LoVo (cell line): ENCODE measurements at places on chromosomes 4 and X.
A peak's percentile ranks its signal among the peaks of the same experiment; 100 is the strongest.

GRCh38 chr4:73872316-73873108, 3.3 kb downstream of the CXCL1 start:
- DNase-seq = no peak

- no peak for DNase-seq
These were observed 54.4 kb downstream of the PHKA1 start for GRCh38 chrX:72659723-72660122.

DNA sequence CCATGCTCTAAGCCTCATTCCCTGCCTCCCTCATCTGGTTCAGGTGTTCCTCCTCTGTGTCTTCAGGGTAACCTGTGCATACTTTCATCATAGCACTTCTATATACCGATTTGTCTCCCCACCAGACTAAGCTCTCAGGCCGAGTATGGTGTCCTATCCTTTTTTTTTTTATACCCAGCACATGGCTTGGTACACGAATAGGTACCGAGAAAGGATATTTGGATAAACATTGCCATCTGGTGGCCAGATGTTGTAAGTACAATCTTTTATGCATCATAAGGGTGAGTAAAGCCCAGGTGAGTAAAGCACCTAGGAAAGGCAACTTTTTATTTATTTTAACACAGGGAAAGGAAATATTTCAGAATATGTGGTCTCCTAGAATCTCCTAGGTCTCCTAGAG, 68.4 kb downstream of the MID2 start:
- DNase-seq = peak; percentile 36

- no peak for DNase-seq
These were observed 10.1 kb upstream of the SH3TC1 start for GRCh38 chr4:8188743-8189550.

DNA sequence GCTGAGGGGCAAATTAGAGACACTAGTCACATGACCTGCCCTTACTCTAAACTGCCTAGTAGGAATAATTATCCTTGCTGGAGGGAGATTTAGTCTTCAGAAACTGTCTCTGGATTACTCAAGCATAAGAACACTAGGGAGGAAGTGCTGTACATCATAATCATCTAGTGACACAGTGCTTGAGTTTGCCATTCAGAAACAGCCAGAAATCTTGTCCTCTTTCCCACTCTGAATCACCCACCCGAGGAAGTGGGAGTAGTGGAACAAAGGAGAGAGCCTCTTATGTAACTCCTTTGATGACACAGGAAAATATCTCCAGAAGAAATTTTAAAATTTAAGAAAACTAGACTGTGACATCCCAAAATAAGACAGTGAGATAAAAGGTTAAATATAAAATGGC, 69.3 kb upstream of the PCDH19 start:
- no peak for DNase-seq

DNA sequence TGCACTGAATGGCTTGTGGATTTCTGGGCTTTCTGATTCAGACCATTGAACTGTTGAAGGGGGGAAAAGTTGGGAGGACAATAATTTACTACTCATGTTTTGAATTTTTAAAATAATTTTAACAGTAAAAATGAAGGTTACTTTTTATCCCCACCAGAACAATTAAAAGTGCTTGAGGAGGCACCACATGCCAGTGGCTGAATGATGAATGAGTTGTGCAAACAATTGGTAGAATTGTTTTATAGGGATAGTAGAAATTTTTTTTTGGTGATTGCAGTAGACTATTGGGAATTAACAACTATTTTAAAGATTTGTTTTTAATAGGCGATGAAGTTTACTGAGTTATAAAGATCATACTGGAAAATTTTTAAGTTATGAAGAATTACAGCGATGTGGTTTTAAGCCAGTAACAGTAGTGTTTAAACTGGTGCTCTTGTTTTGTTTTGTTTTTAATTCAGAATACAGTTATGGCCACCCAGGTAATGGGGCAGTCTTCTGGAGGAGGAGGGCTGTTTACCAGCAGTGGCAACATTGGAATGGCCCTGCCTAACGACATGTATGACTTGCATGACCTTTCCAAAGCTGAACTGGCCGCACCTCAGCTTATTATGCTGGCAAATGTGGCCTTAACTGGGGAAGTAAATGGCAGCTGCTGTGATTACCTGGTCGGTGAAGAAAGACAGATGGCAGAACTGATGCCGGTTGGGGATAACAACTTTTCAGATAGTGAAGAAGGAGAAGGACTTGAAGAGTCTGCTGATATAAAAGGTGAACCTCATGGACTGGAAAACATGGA, 2.7 kb downstream of the REST start:
- DNase-seq = no peak

GRCh38 chr4:7017446-7018048, 25.6 kb upstream of the TADA2B start:
- DNase-seq = no peak

DNA sequence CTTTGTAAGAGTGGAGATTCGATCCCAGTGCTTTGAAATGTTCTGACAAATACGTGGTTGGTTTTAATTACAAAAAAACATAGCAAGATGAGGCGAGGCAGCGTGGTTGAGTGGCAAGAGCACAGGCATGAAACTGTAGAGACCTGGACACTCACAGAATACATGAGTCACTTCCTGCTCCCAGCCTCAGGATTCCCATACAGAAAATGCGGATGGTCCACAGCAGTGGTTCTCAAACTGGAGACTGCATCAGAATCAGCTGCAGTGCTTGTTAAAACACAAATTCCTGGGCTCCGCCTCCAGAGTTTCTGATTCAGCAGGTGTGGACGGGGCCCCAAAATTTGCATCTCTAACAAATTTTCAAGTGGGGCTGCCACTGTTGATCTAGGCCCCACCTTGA, 10.1 kb downstream of the OTOP1 start:
- DNase-seq = no peak

- DNase-seq = peak; percentile 78
These were observed at the start of gene TIMP1 for GRCh38 chrX:47581731-47582647. TIMP1 (plus strand) TSS chrX:47582436; CDS start chrX:47583416, 980 bp downstream.

GRCh38 chrX:40485973-40486372, 94.8 kb upstream of the ATP6AP2 start:
- no peak for DNase-seq

DNA sequence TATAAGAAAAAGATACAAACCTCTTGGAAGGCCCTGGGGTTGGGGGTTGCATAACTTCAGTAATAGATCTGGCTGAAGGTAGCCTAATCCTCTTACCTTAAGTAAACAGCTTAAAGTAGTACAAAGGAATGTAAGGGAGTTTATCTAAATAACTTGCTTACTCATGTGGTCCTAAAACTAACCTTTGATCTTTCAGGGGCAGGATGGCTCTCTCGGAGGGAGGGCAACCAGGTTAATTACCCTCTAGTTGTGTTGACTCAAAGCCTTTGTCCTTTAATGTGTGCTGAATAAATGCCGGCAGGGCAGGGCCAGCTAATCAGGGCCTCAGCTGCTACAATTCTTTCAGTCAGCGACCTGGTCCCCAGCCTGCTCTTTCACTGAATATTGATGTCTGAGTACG, 822.0 kb upstream of the SLIT2 start:
- DNase-seq = peak; percentile 6

DNA sequence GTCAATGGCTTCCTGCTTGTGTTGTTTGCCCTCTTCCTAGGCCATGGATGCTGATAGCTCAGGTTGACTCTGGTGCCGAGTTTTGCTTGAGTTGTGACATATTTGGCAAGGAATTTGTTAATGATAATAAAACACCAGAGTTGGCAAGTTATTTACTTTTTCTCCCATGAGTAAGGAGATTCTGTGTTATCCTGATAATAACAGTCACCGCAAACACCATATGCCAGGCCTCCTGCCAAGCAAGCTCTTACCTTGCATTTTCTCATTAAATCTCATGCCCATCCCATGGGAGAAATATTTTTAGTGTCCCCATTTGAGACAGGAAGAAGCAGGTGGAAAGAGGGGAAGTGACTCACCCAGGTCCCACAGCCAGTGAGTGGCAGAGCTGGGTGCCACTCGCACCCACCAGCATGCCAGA, 67.4 kb upstream of the CLCN4 start:
- peak; percentile 43 for DNase-seq

DNA sequence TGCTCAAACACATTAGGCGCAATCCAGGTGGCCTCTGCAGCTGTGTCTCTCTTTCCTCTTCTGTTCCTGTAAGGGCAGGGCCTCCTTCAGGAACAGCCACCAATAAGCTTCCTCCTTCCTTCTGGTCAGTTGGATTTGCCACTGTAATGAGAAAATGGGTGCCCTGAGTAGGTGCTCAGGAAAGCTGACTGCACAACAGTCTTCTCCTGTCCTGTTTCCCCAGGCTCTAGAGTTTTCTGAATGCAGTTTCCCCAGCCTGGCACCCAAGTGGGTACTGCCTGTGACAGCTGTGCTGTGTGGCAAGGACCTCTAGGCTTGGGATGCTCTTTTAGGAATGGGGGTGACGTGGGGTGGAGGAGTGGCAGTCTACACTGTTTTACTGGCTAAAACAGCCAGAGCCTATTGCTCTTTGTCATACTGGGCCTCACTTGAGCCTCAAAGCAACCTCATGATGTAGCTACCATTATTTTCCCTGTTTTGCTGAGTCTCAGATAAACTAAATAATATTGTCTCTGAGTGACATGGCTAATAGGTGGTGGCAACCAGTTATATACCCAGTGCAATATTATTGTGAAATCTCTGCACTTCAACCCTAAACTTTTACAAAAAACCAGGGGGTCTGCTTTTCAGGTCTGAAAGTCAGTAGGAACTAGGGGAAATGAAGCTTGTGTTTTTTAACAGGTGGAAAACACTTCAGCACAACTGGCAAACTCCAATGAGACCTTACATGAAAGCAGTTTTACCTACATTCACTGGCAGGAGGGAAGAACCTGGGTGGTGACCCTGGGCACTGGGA, 1.2 kb downstream of the CXCL2 start:
- no peak for DNase-seq

DNA sequence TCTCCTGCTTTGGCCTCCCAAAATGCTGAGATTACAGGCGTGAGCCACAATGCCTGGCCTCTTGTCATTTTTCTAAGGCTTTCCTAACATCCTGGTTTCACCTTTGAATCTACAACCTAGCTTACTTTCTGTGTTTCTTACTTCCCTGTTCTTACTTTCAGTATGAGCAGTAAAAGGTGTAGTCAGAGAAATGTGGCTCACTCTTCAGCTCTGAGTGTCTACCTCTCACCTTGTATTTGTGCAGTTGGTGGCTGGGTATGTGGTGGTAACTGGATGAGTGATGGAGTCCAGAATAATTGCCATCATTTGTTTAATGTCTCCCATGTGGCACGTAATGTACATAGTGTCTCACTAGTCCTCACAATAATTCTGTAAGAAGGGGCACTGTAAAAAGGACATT, 19.1 kb upstream of the CXCL11 start:
- no peak for DNase-seq

DNA sequence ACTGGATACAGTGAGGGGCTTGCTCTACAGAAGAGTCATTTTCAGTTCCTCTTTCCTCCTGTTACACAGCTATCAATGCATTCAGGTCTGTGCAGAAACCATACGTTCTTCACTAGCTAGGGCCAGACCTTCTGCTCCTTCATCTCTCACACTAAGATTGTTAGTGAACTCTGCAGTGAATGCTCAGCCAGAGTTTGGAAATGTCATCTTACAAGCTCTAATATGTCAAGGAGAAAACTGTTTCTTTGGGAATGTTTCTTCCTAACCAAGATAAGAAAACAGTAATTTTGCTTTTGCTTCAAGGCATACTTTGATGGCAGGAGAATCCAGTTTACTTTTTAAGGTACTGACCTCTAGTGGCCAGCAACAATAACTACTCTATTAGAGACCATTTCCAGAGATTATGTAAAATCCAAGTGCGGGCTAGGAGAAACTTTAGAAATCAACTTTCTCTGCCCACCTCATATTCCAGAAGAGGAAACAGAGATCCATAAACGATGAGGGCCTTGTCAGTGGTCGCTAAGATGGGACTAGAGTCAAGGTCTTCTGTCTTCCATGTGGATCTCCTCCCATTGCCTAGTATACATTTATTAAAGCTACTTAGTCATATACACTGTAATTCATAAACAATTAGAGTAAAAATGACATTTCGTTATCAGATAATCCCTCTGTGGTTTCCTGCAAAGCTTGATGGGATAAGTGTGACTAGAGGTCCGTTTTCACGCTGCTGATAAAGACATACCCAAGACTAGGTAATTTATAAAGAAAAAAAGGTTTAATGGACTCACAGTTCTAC, 12.1 kb upstream of the CC2D2A start:
- DNase-seq = peak; percentile 49

GRCh38 chrX:23598575-23598974, 68.7 kb upstream of the PRDX4 start:
- no peak for DNase-seq

DNA sequence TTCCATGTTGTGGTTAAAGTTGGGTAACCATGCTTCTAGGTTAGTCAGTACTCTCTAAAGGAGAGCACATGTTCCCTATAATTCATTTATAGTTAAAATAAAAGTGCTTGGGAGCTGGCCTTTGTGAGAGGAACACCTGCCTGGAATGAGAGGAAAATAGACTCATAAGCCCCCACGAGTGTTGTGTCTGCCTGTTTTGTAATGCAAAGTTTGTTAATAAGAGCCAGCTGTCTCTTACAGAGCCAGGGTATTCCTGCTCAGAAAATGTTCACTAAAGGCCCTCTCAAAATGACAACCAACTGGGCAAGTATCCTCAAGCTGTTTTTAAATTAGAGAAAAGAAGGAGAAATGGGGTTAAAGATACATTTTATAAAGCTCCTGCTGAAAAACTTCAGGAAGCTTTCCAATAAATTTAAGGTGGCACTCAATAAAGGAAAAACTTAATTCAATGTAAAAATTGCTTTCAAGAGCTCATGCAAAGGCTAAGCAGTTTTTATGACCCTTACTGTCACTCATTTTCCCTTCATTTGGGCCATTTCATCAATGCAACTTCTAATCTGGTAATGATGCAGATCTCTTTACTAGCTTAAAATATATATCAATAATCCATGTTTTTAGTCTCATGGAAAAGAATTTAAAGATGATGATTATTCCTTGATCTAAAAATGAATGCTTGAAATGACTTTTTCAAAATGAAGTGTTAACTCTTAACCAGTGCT, 793.6 kb downstream of the STPG2 start:
- no peak for DNase-seq

DNA sequence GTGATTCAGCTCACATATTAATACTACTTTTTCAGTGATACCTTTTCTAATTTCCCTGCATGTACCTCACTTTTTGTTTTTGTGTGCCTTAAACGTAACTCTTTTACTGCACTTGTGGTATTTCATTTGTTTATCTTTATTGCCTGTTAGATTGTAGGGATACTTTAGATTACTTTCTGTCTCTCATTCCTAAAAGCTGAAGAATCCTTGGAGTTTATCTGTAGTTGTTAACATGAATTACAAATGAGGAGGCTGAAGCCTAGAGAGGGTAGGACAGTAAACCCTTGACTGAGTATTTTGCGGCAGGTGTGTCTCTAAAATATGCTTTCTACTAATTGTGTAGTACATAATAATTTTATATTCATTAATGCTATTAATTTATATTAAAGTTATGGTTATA, 34.9 kb downstream of the BMP2K start:
- DNase-seq = no peak

DNA sequence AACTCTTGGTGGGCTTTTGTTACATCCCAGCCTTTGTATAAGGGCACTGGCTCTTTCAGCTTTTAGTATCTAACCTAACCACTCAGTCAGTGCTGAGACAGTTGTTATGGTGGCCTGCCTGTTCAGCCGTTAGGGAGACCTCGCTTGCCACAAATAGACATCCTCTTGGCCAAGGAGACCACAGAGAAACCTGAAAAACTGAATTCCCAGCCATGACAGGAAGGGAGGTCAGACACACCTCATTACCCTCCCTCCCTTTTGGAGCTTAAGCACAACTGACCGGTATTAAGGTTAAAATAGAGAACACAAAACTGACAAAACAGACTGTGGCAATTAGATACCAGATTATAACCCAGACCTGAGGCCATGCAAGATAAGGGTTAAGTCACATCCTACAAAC, 1639.3 kb downstream of the RPA4 start:
- DNase-seq = no peak

GRCh38 chrX:14032406-14032805, 2.7 kb upstream of the GEMIN8 start:
- DNase-seq = peak; percentile 37
